ENCODE measurements at places on chromosomes 3 and 15.

DNA sequence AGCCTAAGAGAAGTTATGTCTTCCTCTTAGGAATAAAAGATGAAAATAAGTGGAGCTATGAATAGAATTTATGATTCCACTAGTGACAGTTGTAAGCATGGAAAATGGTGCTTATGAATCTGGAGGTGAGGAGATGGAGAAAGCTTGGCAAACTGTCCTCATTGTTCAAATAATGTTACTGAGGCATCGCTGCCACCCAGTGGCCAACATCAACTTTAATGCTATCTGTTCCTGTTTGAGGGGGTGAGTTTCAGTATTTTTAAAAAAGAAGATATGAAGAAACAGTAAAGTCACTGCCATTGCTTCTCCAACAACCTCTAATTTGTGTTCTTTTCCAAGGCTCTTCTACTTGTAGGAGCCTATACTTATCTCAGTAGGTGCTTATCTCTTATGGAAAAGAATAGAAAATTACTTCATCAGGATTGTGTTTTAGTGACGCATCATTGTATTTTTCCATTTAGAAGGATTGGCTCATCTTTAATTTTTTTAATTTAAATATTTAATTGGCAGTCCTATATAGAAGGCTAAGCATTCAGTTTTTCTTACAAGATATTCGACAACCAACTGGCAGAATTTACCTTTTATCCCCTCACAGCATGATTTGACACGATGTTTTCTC, 260.4 kb upstream of the P2RY1 start:
- DNase-seq, result peak; percentile 51

GRCh38 chr3:45575386-45575923, 19.1 kb upstream of the LIMD1 start:
- DNase-seq, result no peak

- no peak for DNase-seq
Measured at GRCh38 chr3:20039466-20039764, 831 bp upstream of the KAT2B start.

DNA sequence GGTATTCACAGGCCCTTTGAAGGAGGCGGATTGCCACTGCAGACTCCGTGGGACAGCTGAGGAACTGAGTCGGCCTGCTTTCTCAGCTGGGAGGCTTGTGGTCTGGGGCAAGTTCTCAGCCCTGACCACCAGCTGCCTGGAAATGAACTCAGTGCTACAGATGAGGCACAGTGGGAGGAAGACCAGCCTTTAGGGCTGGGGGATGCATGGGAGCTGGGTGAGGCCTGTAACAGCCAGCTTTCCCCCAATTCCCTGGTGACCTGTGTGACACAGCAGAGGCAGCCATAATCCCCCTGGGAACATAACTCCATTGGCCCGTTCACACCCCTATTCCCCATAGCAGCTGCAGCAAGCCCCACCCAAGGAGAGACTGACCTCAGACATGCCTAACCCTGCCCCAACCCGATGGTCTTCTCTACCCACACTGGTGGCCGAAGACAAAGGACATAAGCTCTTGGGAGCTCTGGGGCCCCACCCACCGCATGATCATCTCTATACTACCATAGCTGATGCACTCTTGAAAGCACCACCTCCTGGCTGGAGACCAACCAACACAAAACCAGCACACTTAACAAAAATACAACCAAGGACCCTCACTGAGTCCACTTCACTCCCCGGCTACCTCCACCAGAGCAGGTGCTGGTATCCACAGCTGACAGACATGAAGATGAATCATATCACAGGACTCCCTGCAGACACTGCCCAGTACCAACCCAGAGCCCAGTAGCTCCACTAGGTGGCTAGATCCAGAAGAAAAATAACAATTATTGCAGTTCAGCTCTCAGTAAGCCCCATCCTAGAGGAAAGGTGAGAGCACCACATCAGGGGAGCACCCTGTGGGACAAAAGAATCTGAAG, 24.9 kb downstream of the ZMAT3 start:
- DNase-seq, result no peak

GRCh38 chr3:123613543-123613942, 28.7 kb upstream of the HACD2 start:
- no peak for DNase-seq

DNA sequence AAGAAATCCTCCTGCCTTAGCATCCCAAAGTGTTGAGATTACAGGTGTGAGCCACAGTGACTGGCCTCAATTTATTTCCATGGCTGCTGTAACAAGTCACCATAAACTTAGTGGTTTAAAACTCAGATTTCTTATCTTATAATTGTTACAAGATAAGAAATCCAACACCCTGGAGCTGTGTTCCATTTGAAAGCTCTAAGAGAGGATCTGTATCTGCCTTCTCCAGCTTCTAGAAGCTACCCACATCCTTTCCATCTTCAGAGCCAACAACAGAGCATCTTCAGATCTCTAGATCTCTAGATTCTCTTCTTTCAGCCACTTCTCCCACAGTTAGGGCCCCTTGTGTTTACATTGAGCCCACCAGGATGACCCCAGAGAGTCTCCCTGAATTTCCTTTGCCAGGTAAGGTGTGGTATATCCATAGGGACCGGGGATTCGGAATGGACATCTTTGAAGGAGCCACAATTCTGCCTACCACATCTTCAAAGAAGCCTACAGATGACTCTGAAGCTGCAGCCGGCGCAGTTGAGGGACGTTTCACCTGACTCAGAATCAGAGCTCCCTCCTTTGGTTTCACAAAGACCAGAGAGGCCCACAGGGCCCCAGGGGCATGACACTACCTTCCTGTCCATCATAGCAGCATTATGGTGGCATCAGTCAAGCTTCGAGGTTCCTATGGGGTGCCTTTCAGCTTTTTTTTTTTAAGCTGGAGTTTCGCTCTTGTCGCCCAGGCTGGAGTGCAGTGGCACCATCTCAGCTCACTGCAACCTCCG, 87.0 kb upstream of the IGF1R start:
- DNase-seq, result no peak

- no peak for DNase-seq
Measured at GRCh38 chr15:35546511-35547381, 781 bp upstream of the DPH6 start.
